ENCODE measurements at places on chromosomes 3 and 15. TPM values are rescaled to one million over a fixed set of nuclear protein-coding genes. Genes with fewer than 3 reads are reported as not detected.

DNA sequence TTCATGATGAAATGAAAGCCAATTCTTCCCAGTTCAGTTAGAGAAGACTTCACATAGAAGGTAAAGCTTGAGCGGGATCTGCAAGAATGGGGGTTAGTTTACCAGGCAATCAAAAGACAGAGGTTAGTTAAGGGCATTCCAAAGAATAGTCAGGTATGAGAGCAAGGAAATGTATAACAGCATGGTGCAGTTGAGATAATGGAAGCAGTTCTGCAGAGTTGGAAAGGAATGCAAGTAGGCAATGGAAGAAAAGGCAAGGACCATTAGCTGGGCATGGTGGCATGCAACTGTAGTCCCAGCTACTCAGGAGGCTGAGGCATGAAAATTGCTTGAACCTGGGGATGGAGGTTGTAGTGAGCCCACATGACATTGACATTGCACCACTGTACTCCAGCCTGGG lies 55.0 kb downstream of the LSAMP start:
- no peaks in the 10 kb centered on the region for H3K4me1 ChIP-seq
- H3K27ac ChIP-seq = no peak overlapping the region

DNA sequence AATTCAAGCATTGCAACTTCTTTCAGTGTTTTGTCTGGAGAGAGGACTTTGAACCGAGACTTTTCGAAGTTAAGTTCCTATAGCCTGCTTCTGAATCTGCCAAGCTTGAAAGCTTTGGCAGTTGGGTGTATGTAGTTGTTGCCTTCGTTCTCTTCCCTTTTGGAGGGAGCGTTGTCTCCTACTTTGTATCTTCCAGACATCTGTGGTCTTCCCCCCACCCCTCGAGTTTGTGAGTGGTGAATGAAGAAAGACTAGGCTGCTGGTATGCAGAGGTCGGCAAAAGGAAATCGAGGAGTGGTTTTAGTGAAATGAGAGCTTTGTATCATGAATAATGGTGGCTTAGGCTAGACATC lies 1.3 kb downstream of the CTNNB1 start:
- H3K27me3 ChIP-seq = no peaks in the 10 kb centered on the region
- H3K4me1 ChIP-seq = peaks cover 9% of the 10 kb centered on the region
- DNase-seq = peak; percentile 34
- no peaks in the 10 kb centered on the region for H3K36me3 ChIP-seq

- H3K4me1 ChIP-seq = no peaks in the 10 kb centered on the region
- no peak overlapping the region for H3K27ac ChIP-seq
- H3K36me3 ChIP-seq = no peaks in the 10 kb centered on the region
- H3K27me3 ChIP-seq = no peaks in the 10 kb centered on the region
- DNase-seq = no peak
Observed at GRCh38 chr3:193343726-193344222, 34.8 kb downstream of the ATP13A5 start.

- no peaks in the 10 kb centered on the region for H3K27me3 ChIP-seq
- H3K27ac ChIP-seq = no peak overlapping the region
- no peak for DNase-seq
- H3K4me1 ChIP-seq = no peaks in the 10 kb centered on the region
- no peaks in the 10 kb centered on the region for H3K36me3 ChIP-seq
Observed at GRCh38 chr3:7205962-7206361, 345.0 kb downstream of the GRM7 start.

DNA sequence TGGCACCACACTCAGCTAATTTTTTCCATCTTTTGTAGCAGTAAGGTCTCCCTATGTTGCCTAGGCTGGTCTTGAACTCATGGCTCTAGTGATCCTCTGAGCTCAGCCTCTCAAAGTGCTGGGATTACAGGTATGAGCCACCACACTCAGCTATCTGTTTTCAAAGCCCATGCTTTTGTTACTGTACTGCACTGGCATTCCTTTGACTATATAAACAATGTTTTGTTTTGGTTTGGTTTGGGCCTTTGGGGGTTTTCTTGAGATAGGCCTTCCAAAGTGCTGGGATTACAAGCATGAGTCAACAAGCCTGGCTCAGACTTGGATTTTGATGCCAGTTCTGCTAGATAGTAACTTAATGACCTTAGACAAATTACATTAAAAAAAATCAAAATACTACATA lies 89.7 kb upstream of the GK5 start:
- H3K27me3 ChIP-seq = no peaks in the 10 kb centered on the region
- H3K4me1 ChIP-seq = no peaks in the 10 kb centered on the region
- no peak for DNase-seq

DNA sequence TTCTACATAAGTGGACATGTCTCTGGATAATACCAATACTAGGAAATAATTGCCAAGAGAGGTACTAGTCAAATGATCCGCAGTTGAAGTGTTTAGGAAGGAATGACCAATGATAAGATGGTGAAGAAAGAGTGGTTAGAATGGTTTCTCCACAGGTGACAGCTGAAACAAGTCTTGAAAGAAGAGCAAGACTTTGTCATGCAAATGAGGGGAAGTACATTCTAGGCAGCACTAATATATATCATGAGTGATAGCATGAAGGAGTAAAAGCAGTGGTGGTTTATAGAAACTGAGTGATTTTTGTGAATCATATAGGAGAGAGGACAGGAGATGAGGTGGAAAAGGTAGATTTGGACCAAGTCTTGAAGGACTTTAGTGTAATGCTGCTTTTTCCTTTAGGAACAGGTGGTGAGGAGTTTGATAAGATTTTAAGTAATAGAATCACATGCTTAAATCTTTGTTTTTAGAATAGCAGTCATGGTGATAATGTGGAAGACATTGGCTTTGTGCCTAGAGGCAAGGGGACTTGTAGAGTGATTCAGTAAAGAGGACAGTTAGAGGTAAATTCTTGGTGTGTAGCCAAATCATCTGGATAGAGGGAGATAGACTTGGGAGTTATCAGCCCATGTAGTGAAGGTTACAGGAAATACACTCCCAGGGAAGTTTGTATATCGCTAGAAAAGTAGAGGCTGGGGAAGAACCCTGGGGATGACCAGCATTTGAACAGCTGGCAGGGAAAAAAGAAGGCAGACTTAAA lies 31.9 kb downstream of the SLMAP start:
- no peak for DNase-seq
- H3K36me3 ChIP-seq = no peaks in the 10 kb centered on the region
- no peak overlapping the region for H3K27ac ChIP-seq
- H3K27me3 ChIP-seq = no peaks in the 10 kb centered on the region
- H3K4me3 ChIP-seq = no peak overlapping the region

DNA sequence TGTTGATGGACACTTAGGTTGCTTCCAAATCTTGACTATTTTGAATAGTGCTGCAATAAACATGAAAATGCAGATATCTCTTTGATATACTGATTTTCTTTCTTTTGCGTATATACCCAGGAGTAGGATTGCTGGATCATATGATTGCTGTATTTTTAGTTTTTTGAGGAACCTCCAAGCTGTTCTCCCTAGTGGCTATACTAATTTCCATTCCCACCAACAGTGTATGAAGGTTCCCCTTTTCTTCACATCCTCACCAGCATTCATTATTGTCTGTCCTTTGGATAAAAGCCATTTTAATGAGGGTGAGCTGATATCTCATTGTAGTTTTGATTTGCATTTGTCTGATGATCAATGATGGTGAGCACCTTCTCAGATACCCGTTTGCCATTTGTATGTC lies 12.5 kb downstream of the PATL2 start:
- H3K4me1 ChIP-seq = no peaks in the 10 kb centered on the region
- H3K27me3 ChIP-seq = no peaks in the 10 kb centered on the region
- H3K4me3 ChIP-seq = no peak overlapping the region
- DNase-seq = no peak
- no peak overlapping the region for H3K27ac ChIP-seq
- H3K36me3 ChIP-seq = no peaks in the 10 kb centered on the region

- H3K4me3 ChIP-seq = no peak overlapping the region
- no peak overlapping the region for H3K27ac ChIP-seq
- H3K36me3 ChIP-seq = peaks cover 72% of the 10 kb centered on the region
- no peaks in the 10 kb centered on the region for H3K4me1 ChIP-seq
Observed at GRCh38 chr3:14473411-14473891, 66.7 kb downstream of the GRIP2 start.

DNA sequence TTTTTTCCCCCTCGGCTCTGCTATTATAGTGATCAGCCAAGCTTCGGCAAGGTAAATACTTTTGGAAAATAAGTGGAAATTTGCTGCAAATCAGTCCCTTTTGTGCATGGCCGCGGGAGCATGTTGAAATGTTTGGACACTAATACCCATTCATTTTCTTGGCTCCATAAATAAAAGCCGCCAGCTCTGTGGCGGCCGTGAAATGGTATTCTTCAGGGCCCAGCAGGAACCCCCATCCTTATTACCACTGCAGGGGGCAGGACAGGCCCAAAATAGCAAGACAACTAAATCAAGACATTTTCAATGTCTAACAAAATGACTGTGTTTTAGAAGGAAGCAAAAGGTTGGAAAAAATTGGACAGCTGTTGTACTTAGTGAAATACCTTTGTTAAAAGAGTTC lies 362.3 kb downstream of the NR2F2 start:
- H3K4me1 ChIP-seq = no peaks in the 10 kb centered on the region
- H3K4me3 ChIP-seq = no peak overlapping the region

DNA sequence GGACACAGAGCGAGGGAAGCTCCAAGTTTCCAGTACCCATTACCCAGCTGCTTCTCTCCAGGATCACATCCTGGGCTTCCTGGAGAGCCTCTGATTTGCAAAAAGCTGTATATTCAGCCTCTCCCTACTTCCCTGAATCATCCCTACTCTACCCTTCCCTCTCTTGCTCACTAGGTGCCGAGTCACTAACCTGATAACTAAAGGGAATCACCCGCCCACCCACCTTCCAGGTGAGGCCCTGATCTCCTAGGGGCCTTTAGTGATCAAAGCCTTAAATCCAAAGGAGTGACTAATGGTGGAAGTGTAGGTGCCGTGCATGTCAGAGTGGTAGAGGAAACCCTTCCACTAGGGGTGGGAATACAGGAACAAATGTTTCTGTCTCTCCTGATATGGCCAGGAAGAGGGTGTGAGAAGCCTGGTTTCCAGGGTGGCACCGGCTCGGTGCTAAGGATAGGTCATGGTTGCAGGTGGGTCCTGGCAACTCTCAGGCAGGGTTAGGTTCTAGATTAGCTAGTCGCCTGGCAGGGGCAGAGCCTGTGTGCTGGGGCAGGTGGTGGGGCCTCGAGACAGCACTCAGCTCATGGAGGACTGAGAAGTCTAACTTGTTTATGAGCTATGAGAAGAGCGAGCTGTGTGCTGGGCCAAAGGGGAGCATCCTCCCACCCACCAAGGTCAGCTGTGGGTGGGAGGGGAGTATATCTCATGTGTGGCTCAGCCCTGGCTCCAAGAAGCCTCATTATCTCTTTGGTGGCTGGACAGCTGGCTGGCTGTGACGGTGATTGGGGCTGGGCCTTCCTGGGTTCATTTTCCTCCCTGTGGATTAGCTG lies 10.1 kb downstream of the SEMA7A start:
- H3K4me1 ChIP-seq = no peaks in the 10 kb centered on the region
- no peak for DNase-seq
- no peak overlapping the region for H3K27ac ChIP-seq
- H3K4me3 ChIP-seq = no peak overlapping the region
- no peaks in the 10 kb centered on the region for H3K36me3 ChIP-seq

IL17RD gene
- polyA plus RNA-seq = 5.0 TPM

XYLB gene
- polyA plus RNA-seq = 30.1 TPM
